Activated naive CD4-positive, alpha-beta T cell treated with anti-CD3 and anti-CD28 coated beads for 36 hours (primary cell): ENCODE measurements at places on chromosomes 7 and 10. TPM values are rescaled to one million over a fixed set of nuclear protein-coding genes. Genes with fewer than 3 reads are reported as not detected.
A peak's percentile ranks its signal among the peaks of the same experiment; 100 is the strongest.

OR13A1 gene
- not detected for total RNA-seq

- no peak overlapping the region for H3K27ac ChIP-seq
- H3K27me3 ChIP-seq: peaks cover 3% of the 10 kb centered on the region
- H3K36me3 ChIP-seq: no peaks in the 10 kb centered on the region
- no peaks in the 10 kb centered on the region for H3K4me1 ChIP-seq
- no peak overlapping the region for H3K4me3 ChIP-seq
Observed at GRCh38 chr10:15395935-15396334, 24.8 kb upstream of the FAM171A1 start.

GRCh38 chr7:43855176-43855575 is 14.1 kb downstream of the MRPS24 start:
- H3K4me1 ChIP-seq: no peaks in the 10 kb centered on the region
- no peak for DNase-seq
- no peaks in the 10 kb centered on the region for H3K27me3 ChIP-seq
- no peak overlapping the region for H3K27ac ChIP-seq

GRCh38 chr7:65975814-65976445 is 6.1 kb downstream of the GUSB start:
- no peak overlapping the region for H3K4me3 ChIP-seq
- no peak for DNase-seq
- H3K27ac ChIP-seq: no peak overlapping the region
- peaks cover 8% of the 10 kb centered on the region for H3K4me1 ChIP-seq

MAP3K8 gene
- 13.6 TPM for total RNA-seq

- H3K4me3 ChIP-seq: no peak overlapping the region
- peaks cover 3% of the 10 kb centered on the region for H3K4me1 ChIP-seq
Observed at GRCh38 chr10:99395750-99396445, 34.5 kb downstream of the GOT1 start.

ARID5B gene
- total RNA-seq: 86.3 TPM

- no peaks in the 10 kb centered on the region for H3K4me1 ChIP-seq
- no peaks in the 10 kb centered on the region for H3K27me3 ChIP-seq
- H3K4me3 ChIP-seq: no peak overlapping the region
- H3K27ac ChIP-seq: no peak overlapping the region
- no peak for DNase-seq
- no peaks in the 10 kb centered on the region for H3K36me3 ChIP-seq
Observed at GRCh38 chr10:106830471-106830870, 334.0 kb downstream of the SORCS1 start.

GRCh38 chr10:58023341-58024073 is 244.2 kb downstream of the IPMK start:
- H3K27ac ChIP-seq: no peak overlapping the region
- H3K27me3 ChIP-seq: no peaks in the 10 kb centered on the region
- H3K4me1 ChIP-seq: peaks cover 1% of the 10 kb centered on the region
- H3K4me3 ChIP-seq: no peak overlapping the region

- H3K36me3 ChIP-seq: no peaks in the 10 kb centered on the region
- no peak for DNase-seq
- peaks cover 4% of the 10 kb centered on the region for H3K27me3 ChIP-seq
- H3K4me3 ChIP-seq: no peak overlapping the region
Observed at GRCh38 chr10:95121904-95122303, 52.6 kb upstream of the CYP2C8 start.

DNA sequence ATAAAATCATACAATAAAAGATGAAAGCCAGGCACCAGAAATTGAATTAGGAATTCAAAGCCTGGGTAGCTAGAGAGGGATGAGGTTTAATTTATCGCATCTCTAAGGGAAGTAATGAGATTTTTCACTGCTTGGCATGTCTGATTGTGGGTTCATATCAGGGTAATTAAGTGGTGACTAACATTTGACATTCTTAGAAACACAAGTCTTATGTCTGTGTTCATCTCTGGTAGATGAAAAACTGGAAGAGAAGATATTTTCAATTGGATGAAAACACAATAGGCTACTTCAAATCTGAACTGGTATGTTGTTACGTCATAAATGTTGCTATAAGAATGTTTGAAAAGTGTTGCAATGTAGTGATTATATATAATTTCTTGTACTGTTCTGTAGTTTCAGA is 36.8 kb upstream of the ARMS2 start:
- no peak overlapping the region for H3K4me3 ChIP-seq
- peaks cover 43% of the 10 kb centered on the region for H3K36me3 ChIP-seq
- no peak overlapping the region for H3K27ac ChIP-seq
- no peaks in the 10 kb centered on the region for H3K27me3 ChIP-seq

CRHR2 gene
- total RNA-seq: not detected

DNA sequence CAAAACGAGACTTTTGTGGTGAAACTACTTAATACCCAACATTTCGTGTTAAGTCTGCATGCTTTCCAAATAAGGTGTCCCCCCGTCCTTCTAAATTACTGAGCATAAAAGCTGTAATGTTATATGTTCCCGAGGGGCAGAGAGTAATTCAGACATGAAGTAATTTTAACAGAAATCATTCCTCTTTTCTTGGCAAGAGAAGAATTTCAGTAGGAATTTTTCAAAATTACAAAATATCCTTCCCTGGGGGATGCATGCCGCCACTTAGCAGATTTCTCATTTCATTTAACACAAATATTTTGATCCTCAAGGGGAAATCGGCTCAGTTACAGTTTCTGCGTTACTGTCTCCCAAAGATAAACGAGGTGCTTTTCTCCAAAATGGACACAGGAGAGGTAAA is 213.2 kb upstream of the RHOBTB1 start:
- H3K4me3 ChIP-seq: no peak overlapping the region
- H3K27me3 ChIP-seq: peaks cover 2% of the 10 kb centered on the region
- no peaks in the 10 kb centered on the region for H3K4me1 ChIP-seq
- H3K27ac ChIP-seq: no peak overlapping the region
- H3K36me3 ChIP-seq: no peaks in the 10 kb centered on the region

CNOT4 gene
- 20.3 TPM for total RNA-seq

DNA sequence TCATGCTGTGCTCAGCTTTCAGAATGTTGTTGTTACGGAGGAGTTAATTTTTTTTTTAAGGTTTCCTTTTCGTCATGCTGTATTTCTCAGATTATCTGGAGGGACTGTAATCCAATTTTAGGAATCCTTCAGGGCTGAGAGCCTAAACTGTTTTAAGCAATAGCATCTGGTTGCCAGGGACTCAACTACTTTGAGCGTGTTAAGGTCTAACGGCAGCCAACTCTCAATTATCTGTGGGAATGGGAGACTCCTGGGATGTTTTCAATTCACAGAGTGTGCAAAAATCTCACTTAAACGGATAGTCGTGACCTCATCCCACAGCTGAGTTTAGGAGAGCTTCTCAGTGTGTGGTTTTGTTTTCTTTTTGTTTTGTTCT is 291.7 kb downstream of the AUTS2 start:
- H3K27me3 ChIP-seq: no peaks in the 10 kb centered on the region
- H3K4me3 ChIP-seq: no peak overlapping the region
- DNase-seq: no peak
- peaks cover 1% of the 10 kb centered on the region for H3K4me1 ChIP-seq
- no peaks in the 10 kb centered on the region for H3K36me3 ChIP-seq
- H3K27ac ChIP-seq: no peak overlapping the region

DNA sequence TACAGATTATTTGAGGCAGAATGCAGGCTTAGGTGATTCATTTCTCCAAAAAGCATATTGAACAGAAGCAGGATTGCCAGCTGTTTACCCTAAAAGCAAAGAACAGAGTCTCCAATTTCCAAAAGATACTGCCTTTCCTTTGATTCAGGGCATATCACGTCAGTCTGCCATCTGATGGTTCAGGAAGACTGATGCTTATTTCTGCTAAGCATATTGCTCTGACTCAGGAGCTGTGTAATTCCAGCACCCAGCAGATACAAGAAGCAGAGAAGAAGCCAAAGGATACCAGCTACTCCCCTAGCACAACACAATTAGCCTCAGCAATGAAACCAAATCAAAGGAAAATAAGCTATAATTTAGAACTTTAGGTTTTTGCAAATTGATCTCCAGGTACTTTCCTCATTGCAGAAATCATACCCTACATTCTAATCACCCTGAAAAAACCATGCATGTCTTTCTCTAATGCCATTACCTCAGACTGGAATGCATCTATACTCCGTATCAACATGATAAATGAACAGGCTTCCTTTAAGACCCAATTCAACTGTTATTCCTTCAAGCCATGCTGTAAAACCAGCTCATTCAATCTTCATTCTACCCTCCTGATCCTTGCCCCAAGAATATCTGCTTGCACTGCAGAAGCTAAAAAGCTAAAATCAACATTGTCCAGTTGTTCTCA is 55.1 kb downstream of the ABI1 start:
- peak; percentile 22 for DNase-seq
- no peak overlapping the region for H3K4me3 ChIP-seq
- peaks cover 71% of the 10 kb centered on the region for H3K4me1 ChIP-seq
- no peaks in the 10 kb centered on the region for H3K36me3 ChIP-seq
- H3K27ac ChIP-seq: no peak overlapping the region
- H3K27me3 ChIP-seq: no peaks in the 10 kb centered on the region

- H3K36me3 ChIP-seq: no peaks in the 10 kb centered on the region
- no peak overlapping the region for H3K4me3 ChIP-seq
- no peak overlapping the region for H3K27ac ChIP-seq
- no peaks in the 10 kb centered on the region for H3K4me1 ChIP-seq
- H3K27me3 ChIP-seq: no peaks in the 10 kb centered on the region
Observed at GRCh38 chr7:8615019-8615418, 181.6 kb downstream of the NXPH1 start.

CXCL12 gene
- total RNA-seq: not detected

DNA sequence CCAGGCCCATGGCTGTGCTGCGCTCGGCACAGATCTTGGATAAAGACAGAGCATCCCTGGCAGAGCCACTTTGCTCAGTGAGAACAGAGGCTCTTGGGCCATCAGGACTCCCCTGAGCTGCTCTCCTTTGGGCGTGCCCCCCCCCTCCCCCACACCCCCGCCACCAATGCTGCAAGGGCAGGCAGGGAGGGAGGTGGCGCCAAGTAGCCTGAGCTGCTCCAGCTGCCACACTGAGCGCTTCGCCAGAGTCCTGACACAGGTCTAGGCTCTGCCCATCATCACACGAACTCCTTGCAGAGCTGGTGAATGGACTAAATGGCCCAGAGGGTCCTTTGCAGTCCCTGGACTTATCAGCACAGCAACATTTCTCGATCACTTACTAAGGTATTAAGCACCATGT is 12.5 kb downstream of the AKR1B1 start:
- peaks cover 54% of the 10 kb centered on the region for H3K36me3 ChIP-seq
- H3K4me1 ChIP-seq: no peaks in the 10 kb centered on the region
- H3K4me3 ChIP-seq: no peak overlapping the region
- no peaks in the 10 kb centered on the region for H3K27me3 ChIP-seq
- no peak overlapping the region for H3K27ac ChIP-seq
- DNase-seq: no peak

ZNF518A gene
- total RNA-seq: 10.7 TPM

GRCh38 chr7:100893910-100894721 is 1.6 kb downstream of the ACHE start:
- peaks cover 19% of the 10 kb centered on the region for H3K4me1 ChIP-seq
- DNase-seq: no peak
- no peaks in the 10 kb centered on the region for H3K36me3 ChIP-seq
- H3K27ac ChIP-seq: no peak overlapping the region

RADIL gene
- total RNA-seq: 0.55 TPM

AFAP1L2 gene
- 0.86 TPM for total RNA-seq

- no peak overlapping the region for H3K27ac ChIP-seq
- H3K27me3 ChIP-seq: no peaks in the 10 kb centered on the region
- peaks cover 24% of the 10 kb centered on the region for H3K4me1 ChIP-seq
- peaks cover 4% of the 10 kb centered on the region for H3K36me3 ChIP-seq
- peak; percentile 33 for DNase-seq
- H3K4me3 ChIP-seq: peak overlapping the region; percentile 69
Observed at GRCh38 chr10:30784897-30785605, 155.5 kb upstream of the LYZL2 start.

- peaks cover 25% of the 10 kb centered on the region for H3K27me3 ChIP-seq
- H3K36me3 ChIP-seq: no peaks in the 10 kb centered on the region
- no peaks in the 10 kb centered on the region for H3K4me1 ChIP-seq
- DNase-seq: no peak
- H3K27ac ChIP-seq: no peak overlapping the region
- H3K4me3 ChIP-seq: no peak overlapping the region
Observed at GRCh38 chr10:24240041-24240751, 31.3 kb downstream of the KIAA1217 start.

SUN3 gene
- total RNA-seq: not detected
